Pancreas (tissue), 10 donors: ENCODE measurements at places on chromosomes 1 and 21. TPM values are rescaled to one million over a fixed set of nuclear protein-coding genes. Genes with fewer than 3 reads are reported as not detected.
A peak's percentile ranks its signal among the peaks of the same experiment; 100 is the strongest.

The FTCD gene
- total RNA-seq, result 0.37 TPM

The SYT11 gene
- total RNA-seq, result 2.0 TPM

The SERPINC1 gene
- 0.16 TPM for total RNA-seq

The MCOLN2 gene
- total RNA-seq, result 0.98 TPM

The LCE2A gene
- not detected for total RNA-seq

The PRKCZ gene
- 14.0 TPM for total RNA-seq

DNA sequence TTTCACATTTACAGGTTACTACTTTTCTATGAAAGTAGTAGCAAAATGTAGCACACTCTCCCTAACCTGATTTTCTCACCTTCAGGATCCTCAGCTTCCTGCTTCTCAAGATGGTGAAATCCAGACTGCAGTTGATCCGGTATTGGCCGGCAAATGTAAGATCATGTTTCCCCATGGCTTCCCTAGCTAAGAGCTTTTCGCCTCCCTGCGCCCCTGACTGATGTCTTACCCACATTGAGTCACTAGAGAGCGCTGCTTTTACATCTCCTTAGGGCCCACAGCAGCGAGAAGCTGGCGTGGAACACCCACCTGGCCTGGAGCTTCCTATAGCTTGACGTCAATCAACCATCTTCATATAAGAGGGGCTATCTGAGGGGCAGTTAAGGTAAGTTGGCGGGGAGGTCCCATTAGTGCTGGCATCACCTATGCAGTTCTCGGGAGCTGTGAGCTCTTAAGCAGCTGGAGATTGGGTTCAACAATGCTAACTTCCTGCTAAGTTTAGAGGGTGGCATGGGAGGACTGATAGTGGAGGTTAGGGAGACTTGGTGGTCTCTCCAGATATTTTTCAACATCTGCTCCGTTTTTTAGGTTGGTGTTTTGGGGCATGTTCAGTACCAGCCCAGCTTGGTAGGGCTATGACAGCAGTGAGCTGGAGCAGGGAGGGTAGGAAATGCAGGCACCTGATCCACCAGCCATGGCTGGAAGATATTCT, 5.5 kb downstream of the PTPN7 start:
- DNase-seq, result no peak

DNA sequence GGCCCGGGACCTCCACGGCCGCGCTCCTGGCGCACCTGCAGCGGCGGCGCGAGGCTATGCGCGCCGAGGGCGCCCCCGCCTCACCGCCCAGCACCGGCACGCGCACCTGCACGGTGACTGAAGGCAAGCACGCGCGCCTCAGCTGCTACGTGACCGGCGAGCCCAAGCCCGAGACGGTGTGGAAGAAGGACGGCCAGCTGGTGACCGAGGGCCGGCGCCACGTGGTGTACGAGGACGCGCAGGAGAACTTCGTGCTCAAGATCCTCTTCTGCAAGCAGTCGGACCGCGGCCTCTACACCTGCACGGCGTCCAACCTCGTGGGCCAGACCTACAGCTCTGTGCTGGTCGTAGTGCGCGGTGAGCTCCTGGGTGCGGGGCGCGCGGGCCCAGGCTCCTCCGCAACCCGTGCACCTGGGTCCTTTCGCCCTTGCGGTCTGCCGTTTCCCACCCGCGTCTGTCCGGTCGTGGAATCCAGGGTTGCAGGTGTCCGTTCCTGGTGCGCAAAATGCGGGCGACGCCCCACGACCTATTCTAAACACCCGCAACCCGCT, 4.6 kb downstream of the OBSCN start:
- no peak for DNase-seq

DNA sequence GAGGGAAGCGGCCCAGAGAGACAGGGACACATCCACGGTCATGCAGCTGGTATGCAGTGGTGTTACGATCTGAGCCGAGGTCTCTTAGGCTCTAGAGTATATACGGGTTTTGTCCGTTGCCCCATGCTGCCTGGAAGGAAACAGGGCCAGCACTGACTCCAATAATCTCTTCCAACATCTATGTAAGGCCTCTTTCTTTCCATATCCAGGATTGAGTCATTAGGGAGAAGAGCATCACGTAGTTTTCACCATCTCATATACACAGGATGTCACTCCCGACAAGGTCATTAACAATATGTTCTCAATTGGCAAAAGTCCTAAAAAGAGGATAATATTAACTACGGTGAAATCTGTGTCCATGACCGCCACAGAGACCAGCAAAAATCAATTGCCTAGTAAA, 4.4 kb downstream of the C8B start:
- DNase-seq, result no peak

DNA sequence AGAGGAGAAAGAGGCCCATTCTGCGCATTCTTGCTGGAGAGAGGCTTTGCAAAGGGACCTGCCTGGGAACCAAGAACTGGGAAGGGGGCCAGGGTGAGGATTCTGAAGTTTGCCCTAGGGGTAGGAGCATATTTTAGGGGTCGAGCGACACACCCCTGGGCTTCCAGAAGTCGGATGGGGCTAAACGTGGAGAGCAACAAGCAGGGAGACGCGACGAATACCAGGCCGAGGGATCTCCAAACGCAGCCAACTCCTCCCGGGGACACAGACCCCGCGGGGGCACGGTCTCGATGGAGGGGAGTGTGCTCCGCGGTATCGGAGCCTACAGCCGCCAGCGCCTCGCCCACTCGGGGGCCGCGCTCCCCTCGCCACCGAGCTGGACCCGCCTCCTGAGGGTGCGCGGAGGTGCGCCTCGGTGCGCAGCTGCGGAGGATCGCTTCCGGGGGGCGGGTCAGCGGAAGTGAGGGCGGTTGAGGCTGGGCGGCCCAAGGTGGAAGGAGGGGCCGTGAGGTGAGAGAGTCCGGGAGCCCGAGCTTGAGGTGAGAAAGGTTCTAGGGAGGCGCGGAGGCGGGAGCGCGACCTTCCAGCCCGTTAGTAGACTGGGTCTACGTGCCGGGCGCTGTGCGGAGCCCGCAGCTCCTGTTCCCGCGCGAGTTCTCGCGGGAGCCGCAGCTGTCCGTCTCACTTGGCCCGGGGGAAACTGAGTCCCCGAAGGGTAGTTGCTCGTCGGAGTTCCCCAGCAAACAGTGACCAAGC, at the start of gene MTFR1L:
MTFR1L (plus strand) TSS at position 464 of the 756 bp plus-strand sequence. CDS start 3,151 bp downstream, outside the sequence.
- DNase-seq, result peak; percentile 92

DNA sequence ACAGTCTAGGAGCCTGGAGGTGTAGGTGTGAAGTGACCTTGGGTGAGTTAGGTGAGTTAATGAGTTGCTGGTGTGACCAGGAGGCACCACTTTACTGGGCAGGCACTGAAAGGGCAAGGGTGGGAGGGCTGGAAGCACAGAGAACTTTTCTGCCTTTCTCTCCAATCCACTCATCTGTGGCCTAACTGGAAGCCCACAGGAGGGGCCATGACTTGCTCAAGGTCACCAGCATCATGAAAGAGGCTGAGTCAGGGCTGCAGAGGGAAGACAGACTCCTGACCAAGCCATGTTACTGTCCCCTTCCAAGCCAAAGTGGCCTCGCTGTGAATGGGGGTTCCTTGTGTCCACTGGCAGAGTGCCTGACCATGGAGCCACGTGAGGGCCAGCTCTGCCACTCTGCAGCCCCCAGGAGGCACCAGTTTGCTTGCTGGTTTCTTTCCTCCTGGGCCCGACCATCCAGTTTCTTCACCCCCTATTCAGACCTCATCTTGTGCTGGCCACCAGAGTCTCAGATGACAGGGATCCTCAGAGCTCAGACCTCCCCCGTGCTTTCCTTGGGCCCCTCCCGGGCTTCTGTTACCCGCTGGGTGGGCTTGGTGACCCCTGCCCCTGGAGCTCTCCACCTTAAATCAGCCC, 4.3 kb upstream of the BSND start:
- no peak for DNase-seq

GRCh38 chr1:67655581-67655980, 29.4 kb upstream of the GADD45A start:
- no peak for DNase-seq

GRCh38 chr1:172818841-172819527, 160.1 kb downstream of the FASLG start:
- DNase-seq, result no peak

DNA sequence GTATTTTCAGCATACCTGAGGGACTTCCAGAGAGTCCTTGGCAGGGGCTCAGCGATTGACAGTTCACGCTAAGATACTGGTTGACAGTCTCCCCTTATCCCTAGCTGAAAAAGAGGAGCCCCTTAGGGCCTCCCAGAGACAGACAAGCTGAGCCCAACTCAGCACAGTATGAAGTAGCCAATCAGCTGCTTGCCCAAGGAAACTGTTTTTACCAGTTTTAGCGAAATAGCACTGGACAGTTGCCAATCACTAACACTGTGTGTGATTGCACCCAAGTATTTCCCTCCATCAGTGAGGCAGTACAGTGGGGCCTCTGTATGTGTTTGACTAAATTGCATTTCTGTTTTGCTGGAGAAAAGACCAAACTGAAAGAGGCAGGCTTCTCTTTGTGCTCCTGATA, 27.0 kb downstream of the KHDRBS1 start:
- DNase-seq, result no peak

- DNase-seq, result no peak
These were observed 42.8 kb downstream of the RTCA start for GRCh38 chr1:100308777-100309176.

- DNase-seq, result no peak
These were observed 34.7 kb downstream of the LRRC8D start for GRCh38 chr1:89855413-89856123.

GRCh38 chr21:38384675-38385426, 113.4 kb downstream of the ERG start:
- DNase-seq, result no peak

DNA sequence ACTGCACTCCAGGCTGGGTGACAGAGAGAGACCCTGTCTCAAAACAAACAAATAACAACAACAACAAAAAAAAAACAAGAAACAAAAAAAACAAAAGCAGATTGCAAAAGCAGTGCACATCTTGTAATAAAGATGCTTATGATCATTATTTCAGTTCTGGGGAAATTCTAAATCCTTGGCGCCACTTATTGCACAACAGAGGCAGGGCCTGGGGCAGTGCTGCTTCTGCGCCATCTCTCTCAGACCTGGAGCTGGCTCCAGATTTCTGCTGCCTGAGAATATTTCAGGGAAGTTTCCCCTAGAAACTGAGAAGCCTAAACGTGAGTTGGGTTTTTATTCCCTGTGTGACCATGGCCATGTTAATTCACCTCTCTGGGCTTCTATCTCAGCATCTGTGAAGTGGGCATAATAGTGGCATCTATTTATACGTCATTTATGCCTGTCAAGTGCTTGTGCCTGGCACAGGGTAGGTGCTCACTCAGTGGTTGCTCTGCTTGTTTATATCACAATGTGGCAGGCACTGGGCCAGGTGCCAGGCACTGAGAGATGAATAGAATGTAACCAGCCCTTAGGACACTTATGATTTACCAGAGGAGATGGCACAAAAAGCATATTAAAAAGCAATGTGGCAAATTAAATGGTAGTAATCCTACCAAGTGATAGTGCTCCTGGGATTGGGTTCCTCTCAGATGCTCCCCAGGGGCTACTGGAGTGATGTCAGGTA, 67.9 kb downstream of the MDM4 start:
- DNase-seq, result no peak

DNA sequence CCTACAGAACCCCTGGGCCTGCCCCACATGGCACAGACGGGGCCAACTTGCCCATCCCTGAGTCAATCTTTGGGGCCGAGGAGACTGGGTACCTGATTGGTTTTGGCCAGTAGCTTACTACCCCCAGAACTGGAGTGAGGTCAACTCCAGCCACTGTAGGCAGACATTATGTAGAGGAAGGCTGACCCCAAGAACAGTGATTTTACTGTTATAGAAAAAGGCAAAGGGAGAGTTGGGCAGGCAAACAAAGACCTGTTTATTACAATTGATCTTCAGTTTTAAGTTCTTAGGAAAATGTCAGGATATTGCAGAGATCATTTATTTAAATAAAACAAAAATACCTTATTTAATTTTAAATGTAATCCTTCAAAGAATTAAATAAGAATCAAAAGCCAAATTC, 653.8 kb downstream of the NPHP4 start:
- no peak for DNase-seq

DNA sequence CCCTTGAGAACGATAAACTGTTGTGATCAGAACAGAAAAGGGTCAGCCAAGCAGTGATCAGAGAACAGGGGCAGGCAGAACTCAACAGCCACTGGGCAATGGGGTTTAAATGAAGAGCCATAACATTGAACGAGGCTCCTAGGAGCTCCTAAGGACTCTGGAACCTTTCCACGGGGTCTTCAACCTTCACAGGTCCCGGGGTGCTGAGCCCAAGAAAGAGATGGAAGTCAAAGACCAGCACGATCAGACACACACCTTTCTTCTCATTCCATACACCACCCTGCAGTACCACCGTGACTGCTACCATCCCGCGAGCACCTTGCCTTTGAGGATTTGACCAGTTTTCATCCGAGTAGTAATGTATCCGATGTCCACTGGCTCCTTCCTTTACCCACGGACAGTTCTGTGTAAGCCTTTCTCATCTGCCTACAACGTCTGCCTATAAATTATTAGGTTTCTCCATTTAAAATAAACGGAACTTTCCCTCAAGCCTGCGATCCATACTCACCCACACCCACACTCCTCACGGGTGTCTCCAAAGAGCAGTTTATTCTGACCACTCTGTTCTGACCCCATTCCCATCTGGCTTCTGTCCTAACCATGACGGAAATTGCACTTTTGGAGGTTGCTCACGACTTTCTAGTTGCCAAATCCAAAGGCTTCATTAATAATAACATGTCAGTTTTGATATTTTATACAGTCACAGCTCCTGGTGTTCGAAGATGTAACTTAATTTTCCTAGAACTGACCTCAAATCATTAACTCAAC, 16.8 kb upstream of the HHAT start:
- no peak for DNase-seq

DNA sequence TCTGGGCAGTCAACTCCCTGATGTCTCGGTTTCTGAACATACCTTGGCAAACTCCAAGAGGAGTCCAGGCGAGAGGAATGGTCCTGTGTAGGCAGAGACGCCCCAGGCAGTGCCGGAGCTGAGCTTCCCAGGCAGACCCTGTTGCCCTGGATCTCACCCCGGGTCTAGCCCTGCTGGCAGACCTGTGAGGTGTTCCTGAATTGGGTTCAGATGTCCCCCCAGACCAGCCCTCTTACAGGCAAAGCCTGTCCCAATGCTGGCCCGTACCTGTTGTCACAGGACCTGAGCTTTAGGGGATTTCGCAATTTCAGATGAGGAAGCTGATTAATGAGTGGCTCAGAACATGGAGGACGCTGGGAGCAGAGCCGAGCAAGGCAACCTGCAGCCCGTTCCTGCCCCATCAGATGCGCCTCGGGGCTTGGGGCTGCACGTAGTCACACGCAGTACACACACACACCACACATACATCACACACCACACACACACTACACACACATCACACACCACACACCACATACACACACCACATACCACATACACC, 38.5 kb upstream of the PDE9A start:
- DNase-seq, result no peak
